ENCODE measurements at places on chromosomes 12 and 14. TPM values are rescaled to one million over a fixed set of nuclear protein-coding genes. Genes with fewer than 3 reads are reported as not detected.
A peak's percentile ranks its signal among the peaks of the same experiment; 100 is the strongest.

GRCh38 chr14:30521899-30522736, 36.8 kb upstream of the G2E3 start:
- H3K27me3 ChIP-seq = no peaks in the 10 kb centered on the region
- H3K27ac ChIP-seq = no peak overlapping the region
- no peak overlapping the region for H3K4me3 ChIP-seq

DNA sequence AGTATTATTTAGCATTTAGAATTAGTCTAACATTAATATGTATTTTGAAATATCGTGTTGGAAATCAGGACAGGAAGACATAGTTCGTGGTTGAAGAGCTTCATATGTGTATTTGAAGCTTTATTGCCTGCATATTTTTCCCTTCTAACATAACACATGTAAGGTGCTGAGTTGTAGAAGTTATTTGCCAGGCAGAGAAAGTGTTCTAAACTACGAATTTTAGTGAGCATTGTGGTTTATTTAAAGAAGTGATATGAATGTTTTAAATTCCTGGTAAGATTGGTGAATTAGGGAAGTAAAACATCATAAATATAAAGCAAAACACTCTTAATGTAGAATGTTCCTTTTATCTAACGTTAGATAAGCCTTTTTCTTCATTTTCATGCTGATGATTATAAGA, 2.5 kb downstream of the RASSF3 start:
- H3K4me1 ChIP-seq = peaks cover 55% of the 10 kb centered on the region
- H3K27ac ChIP-seq = no peak overlapping the region
- no peaks in the 10 kb centered on the region for H3K36me3 ChIP-seq
- no peaks in the 10 kb centered on the region for H3K27me3 ChIP-seq
- H3K4me3 ChIP-seq = peak overlapping the region; percentile 90
- no peak for DNase-seq

GRCh38 chr14:47959740-47960139, 284.3 kb upstream of the MDGA2 start:
- no peaks in the 10 kb centered on the region for H3K27me3 ChIP-seq
- H3K4me3 ChIP-seq = no peak overlapping the region
- DNase-seq = no peak
- no peaks in the 10 kb centered on the region for H3K36me3 ChIP-seq
- H3K27ac ChIP-seq = no peak overlapping the region
- H3K4me1 ChIP-seq = no peaks in the 10 kb centered on the region

DNA sequence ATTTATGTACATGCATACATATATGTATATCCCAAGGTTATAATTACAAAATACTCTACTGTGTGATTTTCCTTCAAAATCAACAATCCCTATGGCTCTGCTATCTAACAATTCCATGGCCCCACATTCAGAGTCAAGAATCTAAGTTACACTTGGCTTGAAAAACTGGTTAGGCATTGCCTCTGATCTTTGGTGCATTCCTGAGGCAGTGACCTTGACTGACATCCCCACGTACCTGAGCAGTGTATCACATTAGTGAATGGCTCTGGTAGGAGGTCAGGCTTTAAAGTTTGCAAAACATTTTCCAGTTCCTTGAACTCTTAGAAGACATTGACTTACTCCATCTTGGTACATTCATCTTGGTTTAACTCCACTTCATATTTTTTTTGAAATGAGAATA, 8.5 kb upstream of the STON2 start:
- no peaks in the 10 kb centered on the region for H3K4me1 ChIP-seq
- no peak for DNase-seq
- H3K4me3 ChIP-seq = no peak overlapping the region
- H3K27me3 ChIP-seq = no peaks in the 10 kb centered on the region
- H3K36me3 ChIP-seq = no peaks in the 10 kb centered on the region
- H3K27ac ChIP-seq = no peak overlapping the region

DNA sequence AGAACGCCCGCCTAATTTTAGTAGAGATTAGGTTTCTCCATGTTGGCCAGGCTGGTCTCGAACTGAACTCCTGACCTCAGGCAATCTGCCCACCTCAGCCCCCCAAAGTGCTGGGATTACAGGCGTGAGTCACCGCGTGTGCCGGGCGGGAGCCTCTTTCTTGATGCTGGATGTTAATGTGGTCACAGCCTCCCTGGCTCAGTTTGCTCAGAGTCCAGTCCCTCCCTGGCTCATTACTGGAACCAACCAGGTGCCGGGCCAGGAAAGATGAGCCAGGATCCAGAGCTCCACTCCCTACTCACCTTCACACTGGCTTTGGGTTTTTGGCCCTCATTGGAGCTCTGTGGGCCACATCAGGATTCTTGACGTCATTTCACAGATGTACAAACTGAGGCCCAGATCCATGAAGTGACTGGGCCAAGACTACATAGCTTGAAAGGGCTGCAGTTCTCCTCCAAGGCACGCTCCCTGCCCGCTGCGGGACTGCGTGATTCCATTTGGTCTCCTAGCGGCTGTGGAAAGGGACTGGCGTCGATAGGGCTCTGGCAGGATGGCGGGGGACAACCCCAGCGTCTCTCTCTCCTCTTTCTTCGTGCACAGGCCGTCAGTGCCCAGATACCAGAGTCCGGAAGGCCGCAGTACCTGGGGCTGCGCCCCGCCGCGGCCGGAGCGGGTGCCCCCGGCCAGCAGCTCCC, 5.1 kb upstream of the SHMT2 start:
- DNase-seq = no peak
- H3K27me3 ChIP-seq = peaks cover 71% of the 10 kb centered on the region
- H3K4me1 ChIP-seq = peaks cover 48% of the 10 kb centered on the region
- no peak overlapping the region for H3K4me3 ChIP-seq

Gene OR4N5
- not detected for total RNA-seq

GRCh38 chr12:21894792-21895595, 46.2 kb downstream of the ABCC9 start:
- no peak overlapping the region for H3K27ac ChIP-seq
- H3K4me1 ChIP-seq = no peaks in the 10 kb centered on the region
- no peak for DNase-seq
- H3K36me3 ChIP-seq = no peaks in the 10 kb centered on the region

Gene MSI1
- total RNA-seq = 0.22 TPM

Gene MYF6
- not detected for total RNA-seq

DNA sequence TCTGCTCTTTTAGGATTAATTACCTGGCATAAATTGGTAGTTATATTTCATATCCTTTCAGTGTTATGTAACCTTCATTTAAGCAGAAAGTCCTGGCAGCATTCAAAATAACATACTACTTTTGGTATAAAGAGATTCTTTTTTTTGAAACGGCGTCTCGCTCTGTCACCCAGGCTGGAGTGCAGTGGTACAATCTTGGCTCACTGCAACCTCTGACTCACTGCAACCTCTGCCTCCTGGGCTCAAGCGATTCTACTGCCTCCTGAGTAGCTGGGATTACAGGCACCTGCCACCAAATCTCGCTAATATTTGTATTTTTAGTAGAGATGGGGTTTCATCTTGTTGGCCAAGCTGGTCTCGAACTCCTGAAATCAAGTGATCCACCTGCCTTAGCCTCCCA, 9.2 kb downstream of the KTN1 start:
- peaks cover 30% of the 10 kb centered on the region for H3K4me1 ChIP-seq
- DNase-seq = no peak
- H3K27me3 ChIP-seq = no peaks in the 10 kb centered on the region
- H3K27ac ChIP-seq = no peak overlapping the region
- H3K4me3 ChIP-seq = no peak overlapping the region

Gene HOXC4
- total RNA-seq = 1.4 TPM

- no peaks in the 10 kb centered on the region for H3K36me3 ChIP-seq
- no peak overlapping the region for H3K27ac ChIP-seq
- DNase-seq = no peak
- no peaks in the 10 kb centered on the region for H3K4me1 ChIP-seq
- H3K4me3 ChIP-seq = no peak overlapping the region
Observed at GRCh38 chr12:78977304-78977867, 112.8 kb downstream of the SYT1 start.

DNA sequence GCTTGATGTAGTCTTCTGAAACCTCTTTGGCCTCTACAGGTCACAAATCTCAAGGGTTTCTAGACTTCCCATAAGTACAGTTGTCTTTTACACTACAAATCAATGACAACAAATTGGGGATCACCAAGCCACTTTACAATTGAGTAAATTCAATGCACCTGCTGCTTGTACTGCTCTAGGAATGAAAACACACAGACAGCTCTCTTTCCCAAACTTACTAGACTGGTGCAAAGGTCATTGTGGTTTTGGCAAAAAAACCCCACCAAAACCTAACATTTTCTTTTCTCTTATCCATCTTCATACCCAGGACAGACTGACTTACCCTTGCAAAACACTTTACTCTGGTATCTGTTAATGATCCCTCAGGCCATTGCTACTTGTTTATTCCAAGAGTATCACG, 2.7 kb downstream of the M6PR start:
- H3K4me1 ChIP-seq = peaks cover 32% of the 10 kb centered on the region
- no peak overlapping the region for H3K27ac ChIP-seq
- DNase-seq = no peak
- H3K27me3 ChIP-seq = no peaks in the 10 kb centered on the region
- no peak overlapping the region for H3K4me3 ChIP-seq
- H3K36me3 ChIP-seq = peaks cover 36% of the 10 kb centered on the region
